Vagina (tissue), 2 donors: ENCODE measurements at places on chromosomes 7 and 10.

DNA sequence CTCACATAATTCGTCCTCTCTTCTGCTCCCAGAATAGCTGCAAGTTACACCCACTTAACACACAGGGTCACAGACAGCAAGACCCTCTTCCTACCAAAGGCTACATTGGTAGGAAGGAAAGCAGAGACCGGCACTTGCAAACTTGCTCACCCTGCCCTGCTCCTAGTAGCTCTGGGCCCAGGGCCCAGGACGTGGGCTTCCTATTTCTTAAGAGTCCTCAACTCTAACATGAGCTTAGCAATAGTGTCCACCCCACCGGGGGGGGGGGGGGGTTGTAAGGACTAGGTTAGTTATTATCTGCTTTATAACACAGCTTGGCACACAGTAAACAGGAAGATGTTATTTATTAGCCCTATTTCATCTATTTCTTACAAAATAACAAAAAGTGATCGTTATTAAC lies 106.6 kb downstream of the GRB10 start:
- DNase-seq: no peak

DNA sequence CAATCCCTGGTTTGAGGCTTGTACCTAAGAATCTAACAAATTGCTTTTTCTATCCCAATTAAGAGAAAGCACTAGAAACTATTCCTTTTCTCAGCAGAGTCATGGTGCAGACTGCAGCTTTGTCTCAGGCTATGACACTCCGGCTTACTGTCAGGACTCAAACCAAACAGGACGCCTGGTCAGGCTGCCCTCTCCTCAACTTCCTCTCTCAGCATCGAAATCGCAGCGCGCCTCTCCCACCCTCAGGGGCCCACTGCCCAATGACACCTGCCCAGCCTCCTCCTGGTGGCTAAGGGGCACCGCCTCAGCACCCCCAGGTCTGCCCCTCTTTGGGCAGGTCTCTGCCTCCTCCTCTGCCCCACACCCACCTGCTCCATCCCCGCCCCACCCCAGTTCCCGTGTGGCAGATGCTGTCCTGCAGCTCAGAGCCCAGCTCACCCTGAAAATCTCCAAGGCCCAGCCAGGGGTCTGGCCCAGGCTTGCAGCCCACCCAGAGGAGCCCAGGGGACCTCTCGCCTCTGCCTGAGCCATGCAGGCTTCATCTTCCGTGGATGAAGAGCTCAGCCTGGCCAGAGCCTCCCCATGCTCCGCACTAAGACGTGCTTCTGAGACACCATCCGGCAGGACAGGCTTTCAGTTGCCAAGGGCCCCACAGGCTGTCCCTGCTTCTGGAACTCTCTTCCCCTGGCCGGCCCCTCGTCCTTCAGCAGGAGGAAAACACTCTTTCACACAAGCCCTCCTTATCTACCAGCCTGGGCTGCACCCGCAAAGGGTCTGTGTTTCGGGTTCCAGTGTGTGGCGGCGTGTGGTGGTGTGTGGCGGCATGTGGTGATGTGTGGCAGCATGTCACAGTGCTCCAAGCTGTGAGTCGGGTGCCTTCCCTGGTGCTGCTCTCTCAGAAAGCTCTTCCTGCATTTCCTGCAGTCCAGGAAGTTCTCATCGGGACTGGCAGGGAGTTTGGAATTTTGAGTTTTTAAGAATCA lies 16.4 kb upstream of the PTPRN2 start:
- DNase-seq: no peak

DNA sequence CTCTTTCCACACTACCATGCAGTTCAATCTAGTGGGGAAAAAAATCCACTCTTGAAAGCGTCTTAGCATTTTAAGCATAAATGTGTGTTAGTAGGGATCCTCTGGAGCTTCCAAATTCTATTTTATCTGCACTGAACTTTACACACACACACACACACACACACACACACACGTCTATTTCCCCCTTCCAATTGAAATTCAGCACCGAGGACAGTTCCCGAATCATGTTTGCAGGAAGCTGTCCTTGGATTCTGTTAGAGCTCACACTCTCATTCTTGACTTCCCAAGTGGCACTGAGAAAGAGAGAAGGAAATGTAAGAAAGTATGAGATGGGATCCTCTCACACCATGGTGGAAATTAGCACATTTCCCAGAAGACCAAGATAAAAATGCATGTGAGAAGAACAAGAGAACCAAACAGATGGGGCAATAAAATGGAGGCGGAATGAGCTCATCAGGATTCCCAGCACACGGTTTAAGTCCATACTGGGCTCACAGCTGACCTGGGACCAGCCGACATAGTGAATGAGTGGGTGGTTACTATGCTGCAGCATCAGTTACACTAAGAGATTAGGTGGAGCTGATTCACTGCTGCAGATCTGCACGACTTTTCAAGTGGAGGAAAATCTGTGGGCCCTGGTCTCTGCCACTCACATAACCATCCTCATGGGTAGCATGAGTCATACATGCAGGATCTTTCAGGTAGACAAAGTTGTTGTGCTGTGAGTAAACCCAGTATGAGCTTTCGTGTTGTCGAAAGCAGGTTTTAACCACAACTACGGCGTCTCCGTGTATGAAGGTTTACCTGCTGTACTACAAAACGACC lies 3.3 kb upstream of the NPTX2 start:
- no peak for DNase-seq

DNA sequence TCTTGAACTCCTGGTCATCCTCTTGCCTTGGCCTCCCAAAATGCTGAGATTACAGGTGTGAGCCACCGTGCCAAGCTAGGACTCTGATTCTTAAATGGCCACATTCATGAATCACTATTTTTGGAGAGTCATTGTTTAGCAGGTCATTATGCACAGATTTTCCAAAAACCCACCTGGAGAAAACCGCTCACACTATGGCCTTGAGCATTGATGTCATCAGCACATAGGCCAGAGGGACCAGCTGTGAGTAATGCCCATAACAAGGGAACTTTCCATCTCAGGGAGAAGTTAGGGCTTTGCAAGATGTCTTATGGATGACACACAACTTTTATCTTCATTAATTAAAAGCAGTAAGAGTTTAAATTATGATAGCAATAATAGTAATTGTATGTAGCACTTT lies 86.4 kb upstream of the KIF5B start:
- DNase-seq: no peak

DNA sequence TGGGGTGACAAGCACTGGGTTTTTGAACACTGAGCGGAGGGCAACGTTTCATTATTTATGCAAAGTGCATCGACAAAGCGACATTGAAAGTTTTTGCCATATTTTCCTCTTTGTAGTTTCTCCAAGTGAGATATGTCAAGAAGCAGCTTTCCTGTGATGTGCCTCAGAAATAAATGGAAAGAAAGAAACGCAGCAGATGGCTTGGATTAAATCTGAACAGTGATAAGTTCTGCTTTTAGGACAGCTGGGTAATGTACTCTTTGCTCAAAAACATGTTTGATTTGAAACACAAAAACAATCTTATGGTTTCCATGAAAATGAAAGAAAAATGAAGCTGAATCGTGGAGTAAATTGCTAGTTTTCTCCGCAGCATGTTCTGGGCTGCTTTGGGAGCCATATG lies 166.3 kb downstream of the PTPRN2 start:
- no peak for DNase-seq

GRCh38 chr7:26055241-26055640 lies 96.8 kb upstream of the NFE2L3 start:
- DNase-seq: no peak

GRCh38 chr7:153515359-153515758 lies 536.8 kb upstream of the DPP6 start:
- DNase-seq: no peak

DNA sequence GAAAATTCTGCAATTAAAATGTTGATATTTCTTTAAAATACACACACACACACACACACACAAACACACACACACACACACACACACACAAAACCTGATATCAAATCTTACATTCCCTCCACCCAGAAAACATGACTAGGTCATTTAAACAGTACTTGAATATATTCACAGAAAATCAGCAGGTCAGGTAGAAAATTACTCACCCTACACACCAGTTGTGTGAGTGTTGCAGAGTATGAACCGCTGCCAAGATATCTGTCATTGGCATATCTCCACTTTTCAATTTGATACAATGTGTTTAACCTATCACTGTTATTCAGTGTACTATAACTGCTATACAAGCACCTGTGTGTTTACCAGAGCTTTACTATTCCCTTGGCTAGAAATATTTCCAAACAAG lies 283.6 kb upstream of the LRRTM3 start:
- DNase-seq: no peak

- no peak for DNase-seq
Measured at GRCh38 chr10:42997849-42998165, 79.1 kb upstream of the RET start.

DNA sequence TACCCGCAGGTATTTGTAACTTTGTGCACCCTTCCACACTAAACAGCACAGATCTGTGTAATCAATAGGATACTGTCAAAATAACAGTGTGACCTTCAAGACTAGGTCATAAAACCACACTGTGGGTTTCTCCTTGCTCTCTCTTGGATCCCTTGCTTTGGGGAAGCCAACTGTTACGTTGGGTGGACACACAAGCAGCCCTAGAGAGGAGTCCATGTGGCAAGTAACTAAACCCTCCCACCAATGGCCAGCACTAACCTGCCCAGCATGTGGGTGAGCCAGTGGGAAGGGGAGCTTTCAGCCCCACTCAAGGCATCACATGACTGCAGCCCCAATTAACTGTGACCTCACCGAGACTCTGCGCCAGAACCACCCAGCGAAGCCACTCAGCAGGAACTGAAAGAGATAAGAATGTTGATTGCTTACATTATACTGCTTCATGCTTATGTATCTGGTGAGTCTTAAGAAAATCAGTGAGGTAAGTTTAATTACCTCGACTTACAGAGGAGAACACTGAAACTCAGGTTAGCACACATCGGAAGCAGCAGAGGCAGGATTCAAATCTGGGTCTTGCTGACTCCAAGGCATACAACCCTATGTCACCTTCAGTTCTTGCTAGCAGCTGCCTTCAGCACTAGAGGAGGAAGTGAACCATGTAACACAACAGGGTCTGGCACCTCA lies 9.4 kb upstream of the ZC3HAV1 start:
- DNase-seq: peak; percentile 79

GRCh38 chr10:36451391-36451970 lies 673.9 kb upstream of the ANKRD30A start:
- DNase-seq: no peak

- no peak for DNase-seq
Measured at GRCh38 chr7:44633254-44634186, 27.1 kb downstream of the OGDH start.

- no peak for DNase-seq
Measured at GRCh38 chr7:150453181-150453580, 2.8 kb downstream of the GIMAP8 start.

DNA sequence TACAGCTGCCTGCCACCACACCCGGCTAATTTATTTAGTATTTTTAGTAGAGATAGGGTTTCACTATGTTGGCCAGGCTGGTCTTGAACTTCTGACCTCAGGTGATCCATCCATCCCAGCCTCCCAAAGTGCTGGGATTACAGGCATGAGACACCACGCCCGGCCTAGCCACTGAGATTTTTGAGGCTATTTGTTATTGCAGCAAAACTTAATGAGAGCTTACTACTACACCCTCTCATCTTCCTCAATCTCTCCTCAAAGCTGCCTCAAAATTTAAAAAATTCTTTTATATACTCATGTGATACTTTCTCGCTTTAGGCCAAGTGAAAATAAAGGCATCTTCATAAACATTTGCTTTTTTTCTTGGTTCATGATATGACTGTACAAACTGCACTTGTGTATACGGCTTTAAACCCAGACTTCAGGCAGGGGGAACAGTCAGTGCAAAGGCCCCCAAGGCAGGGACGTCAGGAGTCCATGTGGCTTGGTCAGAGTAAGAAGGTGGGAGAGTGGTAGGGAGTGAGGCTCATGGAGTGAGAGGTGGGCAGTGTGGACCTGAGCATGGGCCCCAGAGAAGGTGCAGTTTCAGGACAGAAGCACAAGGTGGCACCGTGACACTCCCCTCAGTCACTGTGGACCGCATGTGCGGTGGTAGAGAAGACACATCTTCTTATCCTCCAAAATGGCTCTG lies 55.5 kb downstream of the SYPL1 start:
- no peak for DNase-seq

DNA sequence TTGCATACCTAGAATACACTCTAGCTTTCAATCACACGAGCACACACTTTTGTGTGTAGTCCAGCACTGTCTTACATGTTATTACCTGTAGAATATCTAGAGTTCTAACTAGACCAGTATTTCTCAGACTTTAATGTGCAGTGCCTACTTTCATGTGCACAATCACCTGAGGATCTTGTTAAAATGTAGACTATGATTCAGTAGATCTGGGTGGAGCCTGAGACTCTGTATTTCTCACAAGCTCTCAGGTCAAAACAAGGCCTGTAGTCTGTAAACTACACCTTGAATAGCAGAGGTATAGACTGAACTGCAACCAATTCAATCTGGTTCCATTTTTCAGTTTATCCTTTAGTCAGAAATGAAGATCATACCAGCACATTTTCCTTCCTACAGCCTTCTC lies 11.1 kb downstream of the IFIT2 start:
- no peak for DNase-seq

DNA sequence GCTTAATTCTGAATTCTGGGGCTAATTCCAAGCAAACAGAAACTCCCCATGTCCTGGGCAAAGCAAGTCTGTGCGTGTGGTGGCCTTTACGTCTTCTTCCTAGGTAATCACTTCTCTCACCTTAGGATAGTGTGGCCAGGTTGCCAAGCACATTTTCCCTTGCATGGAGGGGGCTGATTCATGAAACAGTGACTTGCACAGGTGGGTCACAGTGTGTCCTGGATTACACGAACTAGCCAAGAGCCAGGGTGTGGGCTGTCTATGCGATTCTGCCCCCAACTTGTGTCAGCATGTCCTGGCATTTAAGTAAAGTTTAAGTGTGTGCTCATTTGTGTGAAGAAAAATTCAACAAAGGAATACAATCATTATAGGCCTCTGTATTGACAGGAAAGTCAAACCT lies 18.5 kb upstream of the SEM1 start:
- no peak for DNase-seq

DNA sequence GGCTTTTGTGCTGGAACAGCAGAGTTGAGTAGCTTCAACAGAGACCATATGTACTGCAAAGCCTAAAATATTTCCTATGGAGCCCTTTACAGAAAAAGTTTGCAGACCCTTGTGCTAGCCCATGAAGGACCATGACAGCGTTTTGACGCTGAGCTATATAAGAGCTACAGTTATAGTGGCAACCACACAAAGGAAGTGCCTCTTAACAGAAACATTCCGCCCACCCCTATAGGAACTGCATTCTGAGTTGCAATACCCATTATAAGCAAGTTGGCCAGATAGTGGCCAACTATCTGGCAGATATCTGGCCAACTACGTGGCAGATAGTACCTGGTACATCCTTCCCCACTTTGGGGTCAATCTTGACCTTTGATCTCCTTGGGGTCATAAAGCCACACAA lies 47.5 kb upstream of the DMBT1 start:
- no peak for DNase-seq

DNA sequence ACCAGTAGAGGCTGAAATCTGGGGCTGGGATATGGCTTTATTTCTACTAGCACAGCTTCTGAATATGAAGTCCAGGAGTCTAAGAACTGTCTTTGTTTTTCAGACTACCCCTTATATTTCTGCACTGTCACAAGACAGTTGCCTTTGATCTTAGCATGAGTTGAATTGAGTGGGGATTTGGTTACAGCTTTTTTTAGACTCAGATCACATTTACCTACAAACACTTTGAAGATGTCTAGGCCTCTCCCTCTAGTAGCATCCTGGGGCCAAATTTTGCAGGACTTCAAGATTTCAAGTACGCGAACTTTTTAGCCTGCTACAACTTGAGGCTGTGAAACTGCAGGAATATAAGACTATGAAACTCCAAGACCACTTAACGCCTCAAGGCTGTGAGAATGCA lies 240.2 kb downstream of the NEBL start:
- DNase-seq: no peak
